ENCODE measurements at places on chromosomes 1 and 21.

GRCh38 chr21:27339902-27340301 lies 373.0 kb upstream of the ADAMTS5 start:
- no peak for DNase-seq

DNA sequence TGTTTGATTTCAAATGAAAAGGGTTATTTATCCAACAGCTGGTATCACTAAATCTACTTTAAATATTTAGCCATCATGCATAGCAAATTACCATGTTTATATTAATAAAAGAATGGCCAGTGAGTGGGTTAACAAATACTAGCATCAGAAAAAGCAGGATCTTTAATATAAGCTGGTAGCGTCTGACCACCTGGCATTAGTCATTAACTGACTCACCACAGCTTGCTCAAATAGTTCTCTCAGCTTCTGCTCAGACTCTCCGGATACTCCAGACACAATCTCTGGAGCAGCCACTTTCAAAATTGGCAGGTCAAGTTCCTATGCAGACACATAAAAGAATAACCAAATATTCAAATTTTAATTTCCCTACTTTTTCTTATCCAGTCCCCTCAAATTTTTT lies 29.6 kb downstream of the NVL start:
- no peak for DNase-seq

- no peak for DNase-seq
Observed at GRCh38 chr1:180206581-180206980, 23.5 kb upstream of the LHX4 start.

- no peak for DNase-seq
Observed at GRCh38 chr1:151369621-151370048, 2.9 kb downstream of the SELENBP1 start.

GRCh38 chr1:99069146-99069545 lies 64.5 kb upstream of the PLPPR5 start:
- DNase-seq = no peak

DNA sequence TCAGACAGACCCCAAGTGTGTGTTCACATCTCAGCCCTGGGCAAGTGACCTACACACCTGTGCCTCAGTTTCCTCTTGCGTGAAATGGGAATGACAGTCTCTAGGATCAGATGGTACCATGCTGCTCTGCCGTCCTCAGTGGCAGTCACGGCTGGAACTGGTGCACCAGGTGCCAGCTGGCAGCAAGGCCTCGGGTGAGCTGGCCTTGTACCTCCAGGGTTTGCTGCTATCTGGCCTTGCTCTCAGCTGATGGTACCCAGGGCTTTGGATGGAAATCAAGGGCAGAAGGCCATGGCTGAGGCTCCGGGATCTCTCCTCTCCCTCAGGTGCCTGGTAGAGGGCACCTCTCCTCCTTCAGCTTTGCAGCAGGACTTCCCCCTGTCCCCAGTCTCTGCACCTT lies 21.3 kb downstream of the TMEM201 start:
- no peak for DNase-seq

- DNase-seq = no peak
Observed at GRCh38 chr1:8742022-8742924, 75.2 kb downstream of the RERE start.

DNA sequence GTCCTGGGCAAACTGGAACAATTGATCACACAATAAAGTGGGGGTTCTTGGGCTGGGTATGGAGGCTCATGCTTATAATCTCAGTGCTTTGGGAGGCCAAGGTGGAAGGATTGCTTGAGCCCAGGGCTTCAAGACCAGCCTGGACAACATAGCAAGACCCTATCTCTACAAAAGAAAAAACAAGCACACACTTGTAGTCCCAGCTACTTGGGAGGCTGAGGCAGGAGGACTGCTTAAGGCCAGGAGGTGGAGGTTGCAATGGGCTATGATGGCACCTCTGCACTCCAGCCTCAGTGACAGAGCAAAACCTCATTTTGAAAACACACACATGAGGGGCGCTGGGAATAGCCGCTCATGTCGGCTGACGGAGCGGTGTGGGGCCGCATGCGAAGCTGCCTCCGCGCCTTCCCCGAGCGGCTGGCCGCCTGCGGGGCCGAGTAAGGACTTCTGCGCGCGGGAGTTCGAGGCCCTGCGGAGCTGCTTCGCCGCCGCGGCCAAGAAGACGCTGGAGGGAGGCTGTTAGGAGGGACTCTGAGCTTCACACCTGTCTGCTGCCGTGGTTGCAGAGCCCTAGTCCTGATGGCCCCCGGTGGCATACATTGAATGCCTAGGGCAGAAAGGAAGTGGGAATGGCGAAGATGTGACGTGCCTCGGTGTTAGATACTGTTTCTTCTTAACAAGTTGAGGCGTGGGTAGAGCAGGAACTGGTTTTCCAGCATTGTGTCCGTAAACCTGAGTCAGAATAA lies 59.5 kb downstream of the ACBD3 start:
- no peak for DNase-seq

- DNase-seq = peak; percentile 14
Observed at GRCh38 chr1:54355931-54356679, 50.1 kb downstream of the SSBP3 start.

GRCh38 chr21:25560271-25560685 lies 47.0 kb downstream of the MRPL39 start:
- DNase-seq = no peak

DNA sequence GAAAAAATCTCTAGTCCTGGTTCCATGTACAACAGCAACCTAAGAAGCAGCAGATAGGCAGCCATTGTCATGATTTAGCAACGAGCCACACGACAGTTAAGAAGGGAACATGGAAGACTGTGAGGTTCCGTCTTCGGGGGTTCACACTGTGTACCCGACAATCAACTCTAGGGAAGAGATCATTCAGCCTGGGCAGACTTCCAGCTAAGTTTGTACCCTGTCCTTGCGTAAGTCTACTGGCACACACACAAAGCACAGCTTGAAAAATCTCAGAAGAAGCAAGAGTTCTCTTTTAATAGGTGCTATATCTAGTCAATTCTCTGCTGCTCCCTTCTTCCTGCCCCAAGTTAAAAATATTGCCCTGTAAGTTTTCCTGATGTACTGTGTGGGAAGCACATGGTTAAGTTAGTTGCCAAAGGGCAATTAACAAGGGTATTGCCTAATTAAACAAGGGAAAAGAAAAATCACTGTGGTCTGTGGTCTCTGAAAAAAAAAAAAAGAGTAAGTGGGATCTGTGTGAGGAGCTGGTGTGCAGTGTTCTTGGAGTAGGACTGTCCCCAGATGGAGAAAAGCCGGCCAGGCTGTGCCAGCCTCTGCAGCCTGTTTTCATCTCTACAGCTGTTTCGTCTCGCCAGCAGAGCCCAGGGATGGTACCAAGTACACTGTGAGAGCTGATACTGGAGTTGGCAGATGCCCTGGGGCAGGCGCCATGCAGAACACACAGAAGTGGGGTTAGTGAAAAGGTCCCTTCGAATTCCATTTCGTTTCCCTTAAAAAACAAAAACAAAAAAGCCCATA lies 6.4 kb upstream of the MYBPHL start:
- peak; percentile 80 for DNase-seq

DNA sequence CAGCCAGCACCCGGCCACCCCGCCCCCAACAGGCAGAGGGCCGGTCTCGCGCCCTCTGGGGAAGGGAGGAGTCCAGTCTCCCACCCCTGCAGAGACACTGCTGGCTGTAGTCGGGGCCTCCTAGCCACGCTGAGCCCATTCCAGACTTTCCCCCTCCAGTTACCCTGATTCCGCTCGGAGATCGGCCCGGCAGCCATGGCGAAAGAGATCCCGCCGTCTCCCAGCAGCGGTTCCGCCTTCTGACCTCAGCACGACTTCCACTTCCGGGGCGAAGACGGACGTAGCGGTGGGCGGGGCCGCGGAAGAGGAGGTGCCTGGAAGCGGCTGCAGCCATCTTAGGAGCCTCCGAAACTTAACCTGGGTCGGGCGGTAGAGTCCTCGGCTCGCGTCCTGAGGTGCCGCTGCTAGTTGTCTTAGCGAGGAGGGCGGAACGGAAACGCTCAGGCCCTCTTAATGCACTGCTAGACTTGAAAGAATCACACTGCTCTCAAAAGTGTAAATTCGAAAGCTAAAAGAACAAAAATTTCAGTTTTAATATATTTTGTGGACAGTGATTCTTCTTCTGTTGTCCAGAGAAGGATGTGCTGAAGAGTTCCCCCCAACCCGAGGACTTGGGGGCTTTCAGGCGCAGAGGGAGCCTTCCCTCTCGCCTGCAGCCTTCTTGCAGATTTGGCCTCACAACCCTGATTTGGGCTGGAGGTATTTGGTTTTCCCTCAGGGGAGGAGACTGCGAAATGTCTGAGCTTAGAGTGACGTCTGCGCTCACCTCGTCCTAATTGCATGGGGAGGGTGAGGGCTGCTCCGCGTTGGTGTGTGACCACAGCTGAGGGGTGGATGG lies at the start of gene SF3B4:
Gene SF3B4 (minus strand): TSS at position 241 of the 838 bp plus-strand sequence. CDS start 44 bp downstream, at position 197.
- DNase-seq = peak; percentile 82

DNA sequence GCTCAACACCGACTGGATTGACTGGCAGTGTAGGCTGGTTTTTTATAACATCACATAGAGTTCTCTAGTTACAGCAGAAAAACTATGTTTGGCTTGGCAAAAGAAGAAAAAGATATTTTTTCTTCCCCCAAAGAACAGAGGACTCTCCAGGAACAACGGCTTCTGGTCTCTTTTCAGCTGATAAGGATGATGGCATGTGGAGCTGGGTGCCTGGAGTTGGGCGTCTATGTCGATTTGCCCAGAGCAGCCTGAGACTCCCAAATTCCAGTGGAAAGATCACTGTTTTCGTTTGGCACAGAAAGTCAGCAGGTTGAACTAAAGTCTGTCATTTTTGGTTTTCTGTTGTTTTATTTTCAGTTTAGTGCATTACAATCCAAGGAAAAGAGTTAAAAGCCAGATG lies 91.1 kb downstream of the SMYD2 start:
- DNase-seq = no peak

GRCh38 chr1:203189951-203190352 lies 3.4 kb upstream of the CHI3L1 start:
- no peak for DNase-seq

GRCh38 chr1:109047339-109047738 lies 5.4 kb upstream of the WDR47 start:
- no peak for DNase-seq

GRCh38 chr21:33396436-33396835 lies 6.8 kb upstream of the IFNGR2 start:
- DNase-seq = no peak

Data from substantia nigra (tissue), 51 donors.